ENCODE measurements at places on chromosomes 2 and 18.

DNA sequence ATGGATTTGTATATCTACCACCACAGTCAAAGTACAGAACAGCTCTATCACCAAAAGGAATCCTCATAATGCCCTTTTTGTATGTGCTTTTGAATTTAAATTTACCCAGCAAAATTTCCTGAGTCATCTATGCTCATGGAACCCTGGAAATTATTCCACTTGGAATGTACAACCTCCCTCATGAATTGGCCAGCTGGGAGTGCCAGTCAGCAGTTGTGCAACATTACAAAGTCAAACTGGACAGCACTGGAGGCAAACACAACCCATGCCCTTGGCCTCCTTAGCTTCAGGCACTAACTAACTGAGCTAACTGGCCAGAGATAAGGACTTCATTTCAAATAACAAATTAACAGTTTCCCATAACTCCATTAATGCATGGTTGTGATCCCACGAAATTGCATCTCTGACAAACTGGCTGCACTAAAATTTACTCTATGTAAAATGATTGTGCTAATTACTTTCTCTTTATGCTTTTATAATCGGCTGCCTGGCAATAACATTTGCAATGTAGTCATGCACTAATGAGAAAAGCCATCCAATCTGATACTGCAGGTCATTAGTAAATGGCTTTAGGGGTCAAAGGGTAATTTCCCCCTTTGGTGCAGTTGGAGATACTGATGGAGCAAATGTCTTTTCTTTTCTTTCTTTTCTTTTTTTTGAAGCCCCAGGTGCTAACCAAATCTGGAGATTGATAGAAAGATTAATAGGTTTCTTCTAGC is 270.5 kb downstream of the ACTR3 start:
- H3K36me3 ChIP-seq: no peaks in the 10 kb centered on the region
- no peak overlapping the region for H3K27ac ChIP-seq
- no peak overlapping the region for H3K4me3 ChIP-seq

DNA sequence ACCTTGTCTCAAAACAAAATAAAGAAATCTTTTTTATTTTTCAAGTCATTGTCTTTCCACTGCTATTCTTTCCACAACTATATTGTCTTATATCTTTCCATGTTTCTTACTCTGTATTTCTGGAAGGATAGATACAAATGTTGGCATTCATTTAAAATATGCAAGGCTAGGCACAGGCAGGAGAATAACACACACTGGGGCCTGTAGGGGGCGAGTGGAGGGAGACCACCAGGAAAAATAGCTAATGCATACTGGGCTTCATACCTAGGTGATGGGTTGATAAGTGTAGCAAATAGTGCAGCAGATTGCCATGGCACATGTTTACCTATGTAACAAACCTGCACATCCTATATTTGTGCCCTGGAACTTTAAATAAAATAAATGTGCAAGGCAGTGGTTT is 9.6 kb downstream of the MRPL30 start:
- H3K4me3 ChIP-seq: no peak overlapping the region
- H3K4me1 ChIP-seq: peaks cover 10% of the 10 kb centered on the region
- no peak for DNase-seq
- H3K36me3 ChIP-seq: peaks cover 39% of the 10 kb centered on the region
- no peak overlapping the region for H3K27ac ChIP-seq

- H3K4me3 ChIP-seq: no peak overlapping the region
- no peak for DNase-seq
- H3K4me1 ChIP-seq: peaks cover 14% of the 10 kb centered on the region
- H3K27me3 ChIP-seq: peaks cover 7% of the 10 kb centered on the region
- no peaks in the 10 kb centered on the region for H3K36me3 ChIP-seq
- H3K27ac ChIP-seq: no peak overlapping the region
Measured at GRCh38 chr2:226611944-226612318, 187.7 kb downstream of the IRS1 start.

DNA sequence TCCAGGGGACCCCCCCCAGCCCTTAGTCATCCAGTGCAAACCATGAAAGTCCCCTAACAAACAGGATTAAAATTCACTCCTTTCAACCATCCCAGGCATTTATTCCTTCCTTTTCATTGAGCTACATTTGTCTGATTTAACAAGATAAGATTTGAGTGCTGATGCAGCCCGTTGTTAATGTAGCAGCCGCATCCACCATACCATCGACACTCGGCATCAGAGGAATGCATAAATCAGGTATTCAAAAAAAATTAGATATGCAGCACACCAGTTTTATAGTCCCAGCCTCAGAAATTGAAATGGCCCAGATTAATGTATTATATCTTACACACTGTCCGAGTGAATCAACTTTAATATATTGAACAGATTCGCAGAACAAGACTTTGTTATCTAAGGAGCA is 676.5 kb upstream of the FANCL start:
- H3K27ac ChIP-seq: no peak overlapping the region
- no peaks in the 10 kb centered on the region for H3K36me3 ChIP-seq
- DNase-seq: no peak
- H3K4me1 ChIP-seq: no peaks in the 10 kb centered on the region
- H3K4me3 ChIP-seq: no peak overlapping the region

GRCh38 chr18:76640438-76640837 is 145.4 kb upstream of the ZNF516 start:
- no peaks in the 10 kb centered on the region for H3K36me3 ChIP-seq
- no peak for DNase-seq
- no peak overlapping the region for H3K27ac ChIP-seq
- no peak overlapping the region for H3K4me3 ChIP-seq
- H3K4me1 ChIP-seq: peaks cover 2% of the 10 kb centered on the region
- H3K27me3 ChIP-seq: peaks cover 7% of the 10 kb centered on the region

GRCh38 chr2:9391961-9392720 is 31.2 kb downstream of the ITGB1BP1 start:
- H3K27me3 ChIP-seq: no peaks in the 10 kb centered on the region
- H3K4me3 ChIP-seq: no peak overlapping the region
- no peak overlapping the region for H3K27ac ChIP-seq

- no peaks in the 10 kb centered on the region for H3K36me3 ChIP-seq
- no peak for DNase-seq
- no peaks in the 10 kb centered on the region for H3K4me1 ChIP-seq
- peaks cover 15% of the 10 kb centered on the region for H3K27me3 ChIP-seq
Measured at GRCh38 chr2:44843641-44844310, 97.7 kb upstream of the SIX3 start.

- H3K4me1 ChIP-seq: peaks cover 18% of the 10 kb centered on the region
- no peak overlapping the region for H3K27ac ChIP-seq
- no peaks in the 10 kb centered on the region for H3K27me3 ChIP-seq
- H3K36me3 ChIP-seq: no peaks in the 10 kb centered on the region
- no peak overlapping the region for H3K4me3 ChIP-seq
- no peak for DNase-seq
Measured at GRCh38 chr2:112794841-112795240, 10.5 kb upstream of the IL1A start.

DNA sequence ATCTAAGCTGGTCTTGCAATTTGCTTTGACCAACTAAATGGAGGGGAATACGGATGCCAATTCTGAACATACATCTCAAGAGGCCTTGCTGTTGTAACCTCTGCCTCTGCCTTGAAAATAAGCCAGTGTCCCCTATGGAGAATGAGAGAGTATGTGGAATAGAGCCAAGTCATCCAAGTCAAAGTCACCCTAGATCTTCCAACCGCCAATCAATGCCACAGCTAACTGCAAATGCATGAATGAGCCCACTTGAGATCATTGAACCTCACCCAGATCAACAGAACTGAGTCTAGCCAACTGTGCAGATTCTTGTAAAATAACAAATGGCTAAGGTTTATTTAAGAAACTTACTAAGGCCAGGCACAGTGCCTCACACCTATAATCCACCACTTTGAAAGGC is 139.8 kb upstream of the TANK start:
- H3K27me3 ChIP-seq: no peaks in the 10 kb centered on the region
- DNase-seq: no peak
- H3K4me3 ChIP-seq: no peak overlapping the region
